Lower lobe of right lung (tissue), 2 donors: ENCODE measurements at places on chromosomes 6 and 20. TPM values are rescaled to one million over a fixed set of nuclear protein-coding genes. Genes with fewer than 3 reads are reported as not detected.

DNA sequence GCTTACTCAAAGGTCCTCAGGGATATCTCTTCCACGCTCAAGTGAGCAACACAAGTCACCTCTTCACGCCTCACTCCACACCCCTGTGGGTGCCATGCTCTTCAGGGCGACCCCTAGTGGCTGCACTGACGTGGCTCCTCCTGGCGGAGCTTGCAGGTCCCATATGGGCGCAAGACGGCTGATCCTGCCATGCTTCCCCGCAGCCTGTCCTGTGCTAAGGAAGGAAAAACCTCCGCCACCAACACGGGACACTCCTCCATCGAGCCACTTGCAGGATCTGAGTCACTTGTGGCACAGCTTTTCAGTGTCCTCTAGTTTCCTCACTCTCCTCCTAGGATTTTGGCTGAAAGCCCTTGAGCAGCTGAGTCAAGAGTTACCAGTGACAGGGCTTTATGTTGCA lies 90.7 kb downstream of the KHDC1L start:
- no peak for DNase-seq

GRCh38 chr6:37785663-37786270 lies 33.8 kb upstream of the ZFAND3 start:
- no peak for DNase-seq

DNA sequence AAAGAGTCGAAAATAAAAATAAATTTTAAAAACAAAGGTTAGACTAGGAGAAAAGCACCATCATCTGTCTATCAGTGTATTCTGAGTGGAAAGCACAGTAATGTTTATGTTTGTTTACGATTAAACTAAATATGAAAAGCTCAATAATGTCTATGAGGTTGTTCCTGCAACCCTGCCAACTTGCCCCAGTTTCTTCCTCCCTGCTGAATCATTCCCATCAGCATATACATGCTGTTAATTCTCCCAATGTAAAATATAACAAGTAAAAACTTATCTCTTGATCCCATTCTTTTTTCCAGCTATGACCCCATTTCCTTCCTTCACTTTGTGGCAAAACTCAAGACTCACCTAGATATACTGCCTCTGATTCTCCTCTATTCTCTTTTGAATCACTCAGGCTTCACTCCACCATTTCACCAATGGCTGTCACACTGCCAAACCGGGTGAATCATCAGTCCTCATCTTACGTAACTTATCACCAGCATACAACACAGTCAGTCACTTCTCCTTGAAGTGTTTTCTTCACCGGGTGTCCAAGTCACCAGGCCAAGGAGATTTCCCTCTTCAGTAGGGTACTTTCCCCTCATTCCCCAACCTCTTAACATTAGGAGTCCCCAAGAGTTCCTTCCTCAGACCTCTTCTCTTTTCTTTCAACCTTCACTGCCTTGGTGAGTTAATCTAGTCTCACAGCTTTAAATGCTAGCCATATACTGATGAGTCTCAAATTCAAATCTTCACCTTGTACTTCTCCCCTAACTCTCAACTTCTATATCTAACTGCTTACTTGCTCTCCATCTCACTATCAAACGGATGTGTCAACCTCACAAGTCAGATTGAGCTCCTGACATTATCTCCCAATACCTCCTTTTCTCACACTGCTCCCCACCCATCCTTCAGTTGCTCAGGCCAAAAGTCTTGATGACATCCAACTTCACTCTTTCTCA lies 6.2 kb downstream of the TMEM242 start:
- no peak for DNase-seq

- no peak for DNase-seq
These were observed 497.7 kb upstream of the MARCKS start for GRCh38 chr6:113359155-113360140.

- DNase-seq = no peak
These were observed 56.8 kb upstream of the MTRF1L start for GRCh38 chr6:153059311-153059710.

- no peak for DNase-seq
These were observed 689.7 kb downstream of the EPM2A start for GRCh38 chr6:145045582-145045981.

DNA sequence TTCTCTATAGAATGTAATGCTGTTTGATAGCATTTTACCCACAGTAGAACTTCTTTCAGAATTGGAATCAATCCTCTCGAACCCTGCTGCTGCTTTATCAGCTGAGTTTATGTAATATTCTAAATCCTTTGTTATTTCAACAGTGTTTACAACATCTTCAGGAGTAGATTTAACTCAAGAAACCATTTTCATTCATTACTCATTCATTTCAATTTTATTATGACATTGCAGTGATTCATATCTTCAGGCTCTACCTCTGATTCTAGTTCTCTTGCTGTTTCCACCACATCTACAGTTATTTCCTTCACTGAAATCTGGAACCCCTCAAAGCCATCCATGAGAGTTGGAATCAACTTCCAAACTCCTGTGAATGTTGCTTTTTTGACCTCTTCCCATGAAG lies 93.7 kb downstream of the ZFAND3 start:
- no peak for DNase-seq

DNA sequence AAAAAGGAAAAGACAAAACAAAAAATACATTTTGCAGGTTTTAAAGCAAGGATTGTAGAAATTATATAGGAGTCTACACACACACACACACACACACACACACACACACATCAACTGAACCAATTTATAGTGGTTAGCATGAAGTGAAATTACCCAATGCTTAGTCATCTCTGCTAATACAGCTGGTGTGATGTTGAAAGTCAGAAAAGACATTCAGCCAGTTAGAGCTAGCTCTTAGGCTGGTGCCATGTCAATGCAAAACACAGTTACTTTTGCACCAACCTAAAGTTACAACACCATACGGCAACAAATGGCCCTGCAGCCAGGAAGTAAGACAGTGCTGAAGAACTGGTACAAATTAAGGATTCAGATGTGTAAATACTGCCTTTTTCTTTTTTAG lies 15.2 kb downstream of the FAM210B start:
- DNase-seq = no peak

GRCh38 chr6:66568271-66568670 lies 861.2 kb upstream of the EYS start:
- DNase-seq = no peak

DNA sequence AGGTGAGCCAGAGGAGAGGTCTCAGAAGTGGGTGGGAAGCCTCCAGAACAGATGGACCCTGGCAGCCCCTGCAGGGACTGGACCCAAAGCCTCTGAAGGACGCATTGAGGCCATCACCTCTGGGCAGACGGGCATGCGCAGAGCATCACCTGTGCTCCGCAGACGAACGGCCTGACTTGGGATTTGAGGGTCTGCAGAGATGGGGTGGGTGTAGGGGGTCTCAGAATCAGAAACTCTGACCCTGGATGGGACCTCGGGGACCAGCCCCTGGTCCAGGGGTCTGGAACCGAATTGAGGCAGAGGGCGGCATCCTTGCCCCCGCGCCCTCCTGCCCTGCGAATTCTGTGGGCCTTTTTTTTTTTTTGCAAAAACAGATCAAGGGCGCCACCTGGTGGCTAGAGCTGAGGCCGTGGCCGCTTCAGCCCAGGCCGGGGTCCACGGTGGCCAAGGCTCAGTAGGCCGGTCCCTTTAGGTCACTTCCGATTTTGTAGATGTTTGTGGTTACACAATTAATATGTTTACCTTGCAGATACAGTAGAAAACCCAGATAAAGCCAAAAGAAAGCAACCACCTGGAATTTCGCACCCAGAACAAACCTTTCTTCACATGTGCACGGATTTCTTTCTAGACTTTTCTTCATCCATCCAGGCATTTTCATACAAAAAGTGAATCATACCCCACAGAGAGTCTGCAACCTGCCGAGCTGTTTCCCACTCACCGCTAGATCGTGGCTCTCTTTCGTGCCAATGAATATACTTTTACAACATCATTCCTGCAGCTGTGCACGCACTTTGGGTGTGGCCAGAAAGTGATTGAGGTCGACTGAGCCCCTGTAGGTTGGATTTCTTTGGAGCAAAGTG lies 25.9 kb downstream of the ZBP1 start:
- peak; percentile 74 for DNase-seq

SIRPB2 gene
- total RNA-seq = 32.2 TPM

GRCh38 chr20:58707770-58708169 lies 15.2 kb downstream of the NPEPL1 start:
- DNase-seq = no peak

DNA sequence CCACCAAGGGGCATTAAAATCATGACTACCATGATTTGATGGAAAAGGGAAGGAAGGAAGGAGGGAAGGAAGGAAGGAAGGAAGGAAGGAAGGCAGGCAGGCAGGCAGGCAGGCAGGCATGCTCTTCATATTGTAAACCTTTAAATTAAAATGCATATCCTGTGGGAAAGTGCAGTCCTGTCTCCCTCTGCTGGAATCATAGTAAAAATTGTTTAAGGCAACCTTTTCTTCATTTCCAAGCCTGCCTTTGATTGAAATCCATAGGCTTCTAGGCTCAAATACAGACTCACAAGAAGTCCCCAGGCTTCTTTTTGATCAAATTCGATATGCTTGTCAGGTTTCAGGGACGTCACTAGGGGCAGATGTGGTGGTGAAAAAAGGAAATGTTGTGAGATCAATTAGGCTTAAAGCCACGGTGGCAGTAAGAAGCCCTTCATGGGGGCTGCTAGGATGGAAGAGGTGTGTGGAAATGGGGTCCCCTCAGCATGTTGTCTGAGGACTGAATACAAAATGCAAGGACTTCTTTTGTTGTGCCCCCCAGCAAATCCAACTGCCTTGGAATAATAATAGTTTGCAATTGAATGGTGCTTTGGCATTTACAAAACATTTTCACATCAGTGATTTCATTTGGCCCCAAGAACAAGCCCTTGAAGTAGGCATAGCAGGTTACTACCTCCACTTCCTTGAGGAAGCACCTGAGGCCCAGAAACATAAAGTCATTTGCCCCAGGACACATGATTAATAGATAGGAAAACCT lies 25.6 kb upstream of the GABRR1 start:
- DNase-seq = no peak

ADGRF5 gene
- 238 TPM for total RNA-seq

LAMA4 gene
- 91.2 TPM for total RNA-seq

- DNase-seq = peak; percentile 54
These were observed 213.9 kb upstream of the CNR1 start for GRCh38 chr6:88380083-88380482.

DNA sequence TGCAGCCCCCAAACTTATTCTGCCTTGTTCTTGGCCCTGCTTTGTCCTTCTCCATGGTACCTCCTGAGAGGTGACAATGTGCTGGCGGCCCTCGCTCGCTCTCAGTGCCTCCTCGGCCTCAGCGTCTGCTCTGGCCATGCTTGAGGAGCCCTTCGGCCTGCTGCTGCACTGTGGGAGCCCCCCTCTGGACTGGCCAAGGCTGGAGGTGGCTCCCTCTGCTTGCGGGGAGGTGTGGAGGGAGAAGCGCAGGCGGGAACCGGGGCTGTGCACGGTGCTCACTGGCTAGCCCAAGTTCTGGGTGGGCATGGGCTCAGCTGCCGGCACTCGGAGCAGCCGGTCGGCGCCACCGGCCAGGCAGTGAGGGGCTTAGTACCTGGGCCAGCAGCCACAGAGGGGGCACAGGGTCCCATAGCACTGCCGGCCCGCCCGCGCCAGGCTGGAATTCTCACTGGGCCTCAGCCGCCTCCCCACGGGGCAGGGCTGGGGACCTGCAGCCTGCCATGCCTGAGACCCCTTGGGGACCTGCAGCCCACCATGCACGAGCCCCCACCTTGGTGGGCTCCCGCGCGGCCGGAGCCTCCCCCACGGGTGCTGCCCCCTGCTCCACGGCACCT lies 55.9 kb upstream of the RALGAPA2 start:
- DNase-seq = no peak

- DNase-seq = no peak
These were observed 95.8 kb upstream of the NAA20 start for GRCh38 chr20:19921284-19921793.

- DNase-seq = no peak
These were observed 247.0 kb downstream of the RIMS1 start for GRCh38 chr6:72133324-72133723.

DNA sequence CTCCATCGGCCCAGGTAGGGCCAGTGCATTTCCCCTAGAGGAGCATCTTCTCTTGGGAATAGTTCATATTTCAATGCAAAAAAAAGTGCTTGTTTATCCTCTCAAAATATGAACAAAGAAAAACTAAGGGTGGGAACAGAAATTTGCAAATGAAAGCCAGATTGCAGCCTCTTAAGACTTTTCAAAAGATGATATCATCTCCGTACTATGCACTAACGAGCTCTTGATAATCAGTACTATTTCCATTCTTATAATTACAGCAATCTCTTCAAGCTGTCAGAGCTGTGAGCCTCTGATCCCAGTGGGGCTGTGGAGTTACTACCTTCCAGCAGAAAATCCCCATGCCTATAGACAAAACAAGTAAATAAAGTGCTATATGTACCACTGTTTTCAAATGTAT lies 77.1 kb downstream of the SOD2 start:
- no peak for DNase-seq

- peak; percentile 2 for DNase-seq
These were observed 2.6 kb downstream of the ZMYND8 start for GRCh38 chr20:47353692-47354463.

DNA sequence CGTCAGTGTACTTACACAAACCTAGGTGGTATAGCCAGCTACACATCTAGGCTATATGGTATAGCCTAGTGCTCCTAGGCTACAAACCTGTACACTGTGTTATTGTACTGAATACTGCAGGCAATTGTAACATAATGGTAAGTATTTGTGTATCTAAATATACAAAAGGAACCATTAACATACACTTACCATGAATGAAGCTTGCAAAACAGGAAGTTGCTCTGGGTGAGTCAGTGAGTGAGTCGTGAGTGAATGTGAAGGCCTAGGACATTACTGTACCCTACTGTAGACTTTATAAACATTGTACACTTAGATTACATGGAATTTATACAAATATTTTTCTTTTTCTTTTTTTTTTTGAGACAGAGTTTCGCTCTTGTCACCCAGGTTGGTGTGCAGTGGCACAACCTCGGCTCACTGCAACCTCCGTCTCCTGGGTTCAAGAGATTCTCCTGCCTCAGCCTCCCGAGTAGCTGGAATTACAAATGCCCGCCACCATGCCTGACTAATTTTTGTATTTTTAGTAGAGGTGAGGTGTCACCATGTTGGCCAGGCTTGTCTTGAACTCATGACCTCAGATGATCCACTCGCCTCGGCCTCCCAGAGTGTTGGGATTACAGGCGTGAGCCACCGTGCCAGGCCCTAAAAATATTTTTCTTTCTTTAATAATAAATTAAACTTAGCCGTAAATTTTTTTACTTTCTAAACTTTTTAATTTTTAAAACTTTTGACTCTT lies 15.4 kb upstream of the KIAA1755 start:
- DNase-seq = no peak

LPIN3 gene
- 16.3 TPM for total RNA-seq

DNA sequence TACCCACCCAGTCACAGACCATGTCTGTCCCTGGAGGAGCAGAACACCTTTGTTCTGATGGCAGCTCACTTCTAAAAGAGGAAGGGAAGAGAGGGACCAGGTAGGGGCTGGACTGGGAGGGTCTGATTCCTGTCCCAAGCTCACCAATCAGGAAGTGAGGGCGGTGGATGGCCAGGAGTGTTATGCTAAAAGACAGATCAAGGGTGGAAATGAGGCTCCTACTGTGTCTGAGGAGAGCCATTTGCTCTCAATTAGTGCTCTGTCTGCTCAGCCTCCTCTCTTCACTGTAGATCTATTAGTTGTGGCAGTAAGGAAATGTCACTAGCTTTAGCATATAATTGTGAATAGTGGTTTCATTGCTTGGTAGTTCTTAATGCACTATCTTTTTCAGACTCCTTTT lies 72.5 kb downstream of the ARMC2 start:
- DNase-seq = no peak

GRCh38 chr6:8238773-8239683 lies 136.7 kb upstream of the EEF1E1 start:
- DNase-seq = no peak
